ENCODE measurements at places on chromosomes 7 and 10.

- no peak for DNase-seq
Observed at GRCh38 chr10:29576681-29577080, 58.1 kb downstream of the SVIL start.

GRCh38 chr10:18429335-18429734 is 222.1 kb downstream of the NSUN6 start:
- no peak for DNase-seq

DNA sequence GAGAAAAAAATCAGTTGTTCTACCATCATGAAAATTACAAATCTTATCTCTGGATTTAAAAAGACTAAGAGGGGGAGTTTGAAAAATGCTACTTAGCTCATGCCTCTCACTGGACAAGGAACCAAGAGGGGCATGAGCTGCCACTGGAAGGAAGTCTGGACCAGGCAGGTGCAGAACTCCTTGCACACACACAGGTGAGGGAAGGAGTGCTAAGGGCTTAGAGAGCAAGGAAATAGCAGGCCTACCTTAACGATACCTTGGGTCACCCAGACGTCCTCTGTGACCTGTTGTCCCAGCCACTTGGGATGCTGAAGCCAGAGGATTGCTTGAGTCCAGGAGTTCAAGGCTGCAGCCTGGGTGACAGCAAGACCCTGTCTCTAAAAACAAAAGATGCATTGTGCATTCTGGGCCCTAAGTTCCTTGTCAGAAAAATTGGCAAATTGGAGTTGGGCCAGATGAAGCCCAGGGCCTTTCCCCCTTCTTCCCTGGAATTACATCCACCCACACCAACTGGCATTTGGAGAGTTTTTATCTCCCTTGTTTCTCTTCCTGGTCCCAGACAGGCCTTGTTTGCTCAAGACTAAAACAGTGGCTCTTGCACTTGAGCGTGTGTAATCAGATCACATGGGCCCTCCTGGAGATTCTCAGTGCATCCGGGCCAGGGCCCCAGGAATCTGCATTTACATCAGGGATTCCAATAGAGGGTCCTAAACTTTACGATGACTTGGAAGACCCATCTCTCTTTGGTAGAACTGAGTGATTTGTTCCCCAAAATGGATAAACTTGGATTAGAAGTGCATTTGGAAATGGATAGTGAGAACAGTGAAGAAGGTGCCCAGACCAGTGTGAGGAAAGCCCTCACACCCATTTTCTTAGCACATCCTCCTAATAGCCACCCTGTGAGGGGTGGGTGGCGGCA is 3.0 kb downstream of the DDIT4 start:
- DNase-seq: no peak

GRCh38 chr7:90677486-90678404 is 81.6 kb downstream of the CDK14 start:
- no peak for DNase-seq

DNA sequence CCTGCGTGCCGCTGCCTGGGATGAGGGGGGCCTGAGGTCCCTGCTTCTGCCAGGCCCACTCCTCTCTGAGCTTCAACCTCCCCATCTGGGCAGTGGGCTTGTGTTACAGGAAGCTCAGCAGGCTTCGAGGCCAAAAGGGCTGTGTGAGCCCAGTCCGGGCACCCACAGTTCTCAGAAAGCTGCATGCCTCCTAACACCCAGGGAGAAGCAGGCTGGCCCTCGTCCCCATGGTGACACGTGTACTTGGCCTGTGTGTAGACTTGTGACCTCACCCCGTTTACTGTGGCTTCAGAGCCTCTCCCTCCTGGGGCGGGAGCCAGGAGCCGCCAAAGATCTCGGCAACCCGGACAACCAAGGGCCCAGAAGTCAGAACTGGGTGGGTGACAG is 2.2 kb upstream of the GRIFIN start:
- DNase-seq: peak; percentile 82

GRCh38 chr10:126102636-126103035 is 206.3 kb downstream of the FANK1 start:
- no peak for DNase-seq

DNA sequence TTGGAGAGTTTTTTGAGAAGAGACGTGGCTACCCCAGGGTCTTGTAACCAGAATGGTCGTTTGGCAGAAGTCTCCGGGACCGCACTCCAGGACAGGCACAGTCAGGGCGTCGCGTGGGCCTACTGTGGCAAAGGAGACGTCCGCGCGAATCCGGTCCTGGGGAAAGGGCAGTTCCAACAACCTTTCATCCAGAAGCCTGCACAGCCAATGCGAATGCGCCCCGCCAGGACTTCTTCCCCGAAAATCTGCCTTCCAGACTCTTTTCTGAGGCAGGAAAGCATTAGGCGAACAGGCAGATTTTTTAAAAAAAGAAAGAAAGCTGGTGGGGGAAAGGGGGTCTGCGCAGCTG is 2.0 kb downstream of the HPSE2 start:
- no peak for DNase-seq

GRCh38 chr10:1117651-1118050 is 61.5 kb downstream of the WDR37 start:
- no peak for DNase-seq

DNA sequence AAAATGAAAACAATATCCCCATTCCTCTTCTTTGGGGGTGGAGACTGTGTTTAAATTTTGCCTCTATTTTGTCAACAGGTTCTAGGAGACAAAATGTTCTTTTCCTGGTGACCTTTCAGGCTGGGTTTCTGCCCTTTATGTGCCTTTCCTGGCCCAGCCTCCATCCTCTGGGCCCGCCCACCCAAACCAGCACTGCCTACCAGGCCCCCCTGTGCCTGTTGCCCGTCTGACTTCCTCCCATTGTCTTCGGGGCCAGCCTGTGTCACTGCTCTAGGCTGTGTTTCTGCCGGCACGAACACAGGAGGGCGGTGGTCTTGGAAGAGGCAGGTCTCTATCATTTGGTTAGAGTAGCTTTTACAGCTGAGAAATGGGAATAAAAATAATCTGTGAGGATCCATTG is 13.9 kb downstream of the TSPAN14 start:
- DNase-seq: peak; percentile 78

GRCh38 chr10:80600256-80600655 is 62.6 kb downstream of the SH2D4B start:
- DNase-seq: no peak

DNA sequence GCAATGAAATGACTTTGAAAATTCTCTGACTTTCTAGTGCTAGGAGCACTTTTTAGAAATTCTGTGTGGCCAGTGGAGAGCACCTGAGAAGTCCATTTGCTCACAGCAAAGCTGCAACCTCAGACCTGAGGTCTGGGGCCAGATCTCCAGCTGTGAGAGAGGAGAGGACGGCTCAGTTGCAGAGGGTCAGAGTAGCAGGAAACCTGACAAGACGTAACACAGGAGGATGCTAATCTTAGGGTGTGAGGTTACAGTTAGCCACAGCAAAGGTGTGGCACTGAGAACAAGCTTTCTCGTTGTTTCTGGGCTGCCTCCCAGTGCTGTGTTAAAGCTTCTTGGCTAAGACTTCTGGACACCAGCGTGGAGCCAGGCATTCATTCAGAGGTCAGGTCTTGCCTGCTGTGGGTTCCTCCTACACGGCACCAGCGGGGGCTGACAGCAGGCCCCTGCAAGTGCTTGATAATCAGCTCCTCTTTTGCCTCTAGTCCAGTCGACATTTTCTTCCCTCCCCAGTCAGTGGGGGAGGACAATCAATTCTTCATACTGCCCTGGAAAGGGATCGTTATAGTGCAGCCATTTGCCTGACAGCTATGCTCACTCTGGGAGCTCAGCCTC is 435.4 kb upstream of the DPP6 start:
- no peak for DNase-seq
